ENCODE measurements at places on chromosomes 4 and X.

DNA sequence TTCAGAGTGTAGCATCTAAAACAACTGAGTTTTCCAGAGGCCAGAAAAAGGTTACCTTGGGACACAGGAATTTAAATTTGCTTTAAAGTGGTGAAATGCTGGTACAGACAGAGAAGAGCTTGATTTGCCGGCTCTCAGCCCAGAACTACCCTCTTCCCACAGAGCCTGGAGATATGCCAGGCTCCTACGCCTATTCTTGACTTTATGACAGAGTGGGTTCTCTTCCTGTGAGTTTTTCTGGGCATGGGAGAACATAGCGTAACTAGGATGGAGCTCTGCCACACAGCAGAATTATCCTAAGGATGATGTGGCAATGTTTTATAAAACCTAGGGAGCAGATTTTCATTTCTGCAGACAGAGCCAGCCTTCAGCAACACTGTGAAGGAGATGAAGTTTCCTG lies 241.8 kb downstream of the GRIA3 start:
- DNase-seq, result peak; percentile 81

DNA sequence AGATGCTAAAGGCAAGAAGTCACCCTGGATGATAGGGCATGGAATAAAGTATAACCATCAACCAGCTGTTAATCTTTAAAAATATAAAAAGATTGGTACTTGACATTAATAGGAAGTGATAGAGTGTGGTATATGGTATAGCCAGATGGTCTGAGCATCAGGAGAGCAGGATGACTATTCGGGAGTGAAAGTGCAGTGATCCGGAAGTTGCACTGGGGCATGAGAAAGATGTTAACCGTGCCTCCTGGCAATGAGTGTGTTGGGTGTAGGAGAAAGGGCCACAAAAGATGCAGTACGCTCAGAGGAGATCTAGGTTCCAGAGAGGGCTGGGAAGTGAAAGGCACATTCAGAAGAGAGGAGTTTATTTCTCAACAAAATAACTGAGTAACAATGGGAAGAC lies 65.0 kb downstream of the TSPAN7 start:
- no peak for DNase-seq

DNA sequence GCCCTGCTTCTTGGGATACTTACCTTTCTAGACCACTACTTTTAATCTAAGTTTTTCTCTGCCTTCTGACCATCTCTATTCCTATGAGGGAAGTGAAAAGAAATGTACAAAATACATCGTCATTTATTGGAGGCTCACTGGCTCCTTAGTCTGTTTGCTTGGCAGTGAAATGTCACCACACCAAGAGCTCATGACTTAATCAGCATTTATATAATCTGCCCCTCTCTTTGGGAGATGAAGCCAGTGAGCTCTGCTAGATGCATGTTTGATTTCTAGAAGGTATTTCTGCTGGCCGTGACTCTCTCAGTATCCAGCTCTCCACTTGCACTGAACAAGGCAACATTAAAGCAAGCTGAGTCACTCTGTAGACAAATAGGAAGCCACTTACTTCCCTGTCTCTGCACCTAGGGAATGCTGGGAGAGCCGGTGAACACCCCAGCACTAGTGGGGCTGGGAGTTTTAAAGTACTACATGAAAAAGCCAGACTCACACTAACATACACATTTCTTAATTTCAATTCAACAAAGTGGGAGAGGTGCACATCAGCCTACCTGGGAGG lies 79.1 kb downstream of the MID1IP1 start:
- no peak for DNase-seq

- no peak for DNase-seq
Measured at GRCh38 chrX:39445336-39445735, 644.1 kb downstream of the MID1IP1 start.

GRCh38 chrX:47191806-47192401 lies 1.7 kb upstream of the UBA1 start:
- DNase-seq, result no peak

DNA sequence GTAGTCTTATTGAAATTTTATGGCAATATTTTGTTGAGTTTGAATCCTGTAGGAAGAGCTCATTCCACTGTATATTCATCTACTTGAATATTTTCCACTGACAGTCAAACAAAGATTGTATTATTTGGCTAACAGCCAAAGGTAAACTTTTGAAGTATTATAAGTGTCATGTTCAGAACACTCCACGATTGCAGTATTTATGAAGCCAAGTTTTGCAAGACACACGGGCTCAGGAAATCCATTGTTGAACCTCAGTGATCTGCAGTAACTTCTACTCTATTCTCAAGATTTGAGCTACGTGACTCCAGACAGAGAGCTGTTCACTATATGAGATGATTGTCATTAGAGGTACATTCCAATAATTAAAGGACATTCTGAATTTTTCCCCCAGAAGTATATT lies 302.7 kb upstream of the ADGRL3 start:
- DNase-seq, result no peak

DNA sequence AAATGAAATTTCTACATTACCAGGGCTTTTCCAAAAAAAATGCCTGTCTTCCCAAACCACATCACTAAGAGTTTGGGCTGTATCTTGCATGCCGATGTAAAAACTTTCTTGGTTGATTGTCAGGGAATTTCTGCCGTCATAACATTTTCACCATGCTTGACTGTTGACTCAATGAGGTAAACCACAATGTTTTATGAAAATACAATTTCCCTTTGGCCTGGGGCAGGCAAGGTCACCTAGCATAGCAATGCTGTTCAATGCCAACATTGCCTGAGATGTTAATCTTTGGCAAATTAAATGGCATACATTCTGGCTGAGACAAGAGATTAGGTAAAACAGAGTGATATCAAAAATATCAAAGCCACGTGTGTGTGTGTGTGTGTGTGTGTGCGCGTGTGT lies 137.1 kb upstream of the TBL1X start:
- DNase-seq, result peak; percentile 66

GRCh38 chrX:119826399-119826959 lies 26.3 kb downstream of the UPF3B start:
- DNase-seq, result peak; percentile 92

- DNase-seq, result no peak
Measured at GRCh38 chrX:118205421-118206395, 89.1 kb upstream of the KLHL13 start.

- peak; percentile 16 for DNase-seq
Measured at GRCh38 chrX:19931146-19931545, 43.7 kb upstream of the SH3KBP1 start.

GRCh38 chr4:153114771-153115321 lies 89.4 kb upstream of the TRIM2 start:
- DNase-seq, result peak; percentile 28

GRCh38 chrX:43750248-43750676 lies 94.2 kb downstream of the MAOA start:
- peak; percentile 81 for DNase-seq

GRCh38 chr4:47373709-47374108 lies 89.8 kb downstream of the COMMD8 start:
- DNase-seq, result no peak

DNA sequence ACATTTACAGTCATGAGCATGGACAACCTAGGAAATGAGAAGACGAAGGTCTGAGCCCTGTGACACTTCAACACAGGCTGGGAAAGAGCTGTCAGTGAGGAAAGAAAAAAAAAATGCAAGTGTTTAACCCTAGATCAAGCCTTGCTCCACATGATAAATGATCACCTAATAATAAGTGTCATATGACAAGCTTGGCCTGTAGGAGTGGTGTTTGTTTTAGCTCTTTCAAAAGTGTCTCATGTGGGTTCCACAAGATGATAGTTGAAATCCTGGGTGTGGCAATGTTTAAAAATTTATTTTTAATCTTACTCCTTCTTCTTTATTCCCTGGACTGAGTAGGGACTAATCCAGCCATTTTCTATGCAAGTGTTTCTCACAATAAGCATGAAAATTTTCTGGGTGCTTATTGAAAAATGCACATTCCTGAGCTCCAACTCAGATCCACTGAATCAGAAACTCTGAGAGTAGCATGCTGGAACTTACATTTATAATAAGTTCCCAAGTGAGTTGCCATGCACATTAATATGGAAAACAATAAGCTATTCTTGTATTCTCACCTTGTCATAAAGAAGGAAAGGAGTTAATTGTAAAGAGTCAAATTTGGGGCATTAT lies 138.3 kb downstream of the AREG start:
- DNase-seq, result peak; percentile 4

DNA sequence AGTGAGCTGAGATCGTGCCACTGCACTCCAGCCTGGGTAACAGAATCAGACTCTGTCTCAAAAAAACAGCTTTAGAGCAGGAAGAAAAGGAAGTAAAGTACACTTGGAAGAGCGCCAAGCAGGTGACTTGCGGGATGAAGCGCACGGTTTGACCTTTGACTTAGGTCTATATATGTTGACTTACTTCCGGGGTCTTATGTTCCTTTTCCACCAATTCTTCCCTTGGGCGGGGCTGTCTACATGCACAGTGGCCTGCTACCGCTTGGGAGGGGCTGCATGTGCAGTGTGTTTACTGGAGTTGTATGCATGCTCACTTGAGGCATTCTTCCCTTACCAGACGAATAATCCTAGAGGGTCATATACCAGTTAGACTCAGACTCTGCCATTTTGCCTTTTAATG lies 108.6 kb downstream of the APOOL start:
- no peak for DNase-seq

DNA sequence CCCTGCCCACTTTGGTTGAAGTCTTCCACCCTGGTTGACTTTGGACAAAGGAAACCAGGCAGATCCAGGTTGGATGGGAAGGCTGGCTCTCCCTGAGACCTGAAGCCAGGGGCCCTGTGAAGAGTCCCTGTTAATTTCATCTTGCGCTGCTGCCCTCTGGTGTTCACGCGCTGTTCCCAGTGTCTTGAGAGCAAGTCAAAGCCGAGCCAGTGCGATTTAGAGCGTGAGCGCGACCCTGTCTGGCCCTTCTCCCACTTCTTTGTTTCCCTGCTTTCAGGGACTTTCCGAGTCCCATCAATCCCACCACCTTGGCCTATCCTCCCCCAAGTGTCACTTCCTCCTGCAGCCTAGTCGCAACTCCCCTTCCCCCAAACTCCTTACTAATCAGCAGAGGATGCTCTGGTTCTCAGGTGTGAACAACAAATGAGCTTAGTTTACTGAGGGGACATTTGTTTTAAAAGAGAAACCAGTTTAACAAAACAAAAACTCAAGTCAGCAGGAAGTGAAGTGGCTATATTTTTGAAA lies 25.8 kb upstream of the CHRNA9 start:
- DNase-seq, result peak; percentile 64

DNA sequence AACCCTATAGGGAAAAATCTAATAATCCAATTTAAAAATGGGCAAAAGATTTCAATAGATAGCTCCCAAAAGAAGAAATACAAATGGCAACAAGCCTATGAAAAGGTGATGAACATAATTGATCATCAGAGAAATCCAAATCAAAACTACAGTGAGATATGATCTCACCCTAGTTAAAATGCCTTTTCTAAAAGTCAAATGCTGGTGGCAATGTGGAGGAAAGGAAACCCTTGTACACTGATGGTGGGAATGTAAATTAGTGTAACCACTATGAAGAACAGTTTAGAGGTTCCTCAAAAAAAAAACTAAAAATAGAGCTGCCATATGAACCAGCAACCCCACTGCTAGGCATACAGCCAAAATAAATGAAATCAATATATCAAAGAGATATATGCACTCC lies 44.5 kb downstream of the STPG2 start:
- no peak for DNase-seq

GRCh38 chrX:46574774-46575381 lies 1.3 kb downstream of the CHST7 start:
- no peak for DNase-seq

DNA sequence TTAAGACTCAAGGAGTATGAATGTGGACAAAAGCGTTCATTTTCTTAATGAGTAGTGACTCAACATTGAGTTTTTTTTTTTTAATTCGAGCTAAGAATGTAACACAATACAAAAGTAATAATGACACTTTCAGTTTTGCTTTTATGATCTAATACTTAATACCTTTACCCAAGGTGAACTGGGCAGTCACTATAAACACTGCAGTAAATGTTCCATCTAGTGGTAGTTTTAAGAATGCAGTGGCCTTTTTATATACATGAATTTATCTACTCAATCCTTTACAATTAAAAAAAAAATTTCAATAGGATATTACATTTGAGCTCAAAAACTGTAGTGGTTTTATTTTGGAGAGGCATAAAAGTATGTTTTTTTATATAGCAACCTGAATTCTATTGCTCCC lies 33.9 kb downstream of the PDK3 start:
- DNase-seq, result no peak

DNA sequence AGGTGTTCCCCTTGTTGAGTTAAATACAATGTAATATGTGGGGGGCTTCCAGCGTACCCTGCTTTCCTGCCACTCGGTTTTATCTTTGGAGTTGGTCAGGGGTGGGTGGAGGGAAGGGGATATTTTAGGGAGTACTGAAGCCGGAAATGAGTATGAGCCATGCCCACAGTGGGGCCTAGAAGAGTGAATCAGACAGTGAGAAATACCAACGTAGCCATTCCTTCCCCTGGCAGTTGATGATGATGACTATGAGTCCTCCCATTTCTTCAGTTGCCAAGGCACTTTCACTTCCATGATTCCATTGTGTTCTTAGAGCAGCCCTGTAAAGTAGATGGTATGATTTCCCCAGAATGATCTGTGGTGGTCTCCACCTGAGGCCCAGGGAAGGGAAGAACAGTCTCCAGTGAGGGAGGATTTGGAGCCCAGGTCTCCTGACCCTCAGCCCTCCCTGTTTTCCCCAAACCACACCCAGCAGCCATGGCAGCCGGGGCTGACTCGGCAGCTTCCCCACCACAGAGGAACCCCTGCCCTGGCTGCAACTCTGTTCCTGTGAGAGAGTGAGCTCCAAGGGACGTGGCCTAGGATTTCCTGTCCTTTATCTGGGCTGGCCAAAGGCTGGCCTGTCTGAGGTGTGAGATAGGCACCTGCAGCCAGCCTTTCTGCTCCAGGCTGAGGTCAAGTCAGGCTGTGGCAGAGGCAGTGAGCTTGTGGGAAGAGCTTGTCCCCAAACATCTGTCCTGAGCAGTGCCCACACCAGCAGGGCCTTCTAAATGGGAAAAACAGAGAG lies 52.7 kb downstream of the STARD8 start:
- no peak for DNase-seq

DNA sequence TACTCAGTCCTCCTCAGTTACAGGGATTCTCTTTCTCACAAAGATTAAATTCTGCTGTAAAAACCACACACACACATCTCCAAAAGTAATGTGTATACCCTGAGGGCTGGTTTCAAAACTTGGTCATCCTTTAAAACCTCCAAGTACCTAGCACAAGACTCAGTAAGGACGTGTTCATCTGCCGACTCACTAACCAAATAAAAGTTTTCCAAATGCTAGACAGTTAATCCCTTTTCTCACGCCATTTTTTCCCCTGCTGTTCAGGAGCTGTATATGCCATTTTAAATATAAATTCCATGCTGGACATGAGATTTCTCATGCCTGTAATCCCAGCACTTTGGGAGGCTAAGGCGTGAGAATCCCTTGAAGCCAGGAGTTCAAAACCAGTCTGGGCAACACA lies 3.9 kb upstream of the SAT1 start:
- DNase-seq, result peak; percentile 18
